ENCODE measurements at places on chromosomes 7 and 10.

GRCh38 chr7:70143075-70144044 is 545.1 kb downstream of the AUTS2 start:
- no peak for DNase-seq

DNA sequence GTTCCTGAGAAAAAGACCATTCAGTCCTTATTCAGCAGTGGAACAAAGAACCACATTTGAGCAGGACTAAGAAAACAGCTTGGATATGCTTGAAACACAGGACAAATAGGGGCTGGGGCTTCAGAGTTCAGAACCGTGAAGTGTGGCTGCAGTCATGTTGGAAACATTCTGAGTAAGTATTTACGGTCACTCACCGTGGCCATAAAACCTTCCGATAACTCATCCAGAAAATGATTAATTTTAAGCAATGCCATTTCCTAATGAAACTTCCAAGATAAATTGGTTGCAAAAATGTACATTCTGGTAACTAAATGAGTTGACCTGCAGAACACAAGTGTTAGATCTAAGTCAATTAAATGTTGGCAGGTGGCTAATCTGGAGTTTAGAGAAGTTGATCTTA is 279.2 kb downstream of the CXCL12 start:
- no peak for DNase-seq

DNA sequence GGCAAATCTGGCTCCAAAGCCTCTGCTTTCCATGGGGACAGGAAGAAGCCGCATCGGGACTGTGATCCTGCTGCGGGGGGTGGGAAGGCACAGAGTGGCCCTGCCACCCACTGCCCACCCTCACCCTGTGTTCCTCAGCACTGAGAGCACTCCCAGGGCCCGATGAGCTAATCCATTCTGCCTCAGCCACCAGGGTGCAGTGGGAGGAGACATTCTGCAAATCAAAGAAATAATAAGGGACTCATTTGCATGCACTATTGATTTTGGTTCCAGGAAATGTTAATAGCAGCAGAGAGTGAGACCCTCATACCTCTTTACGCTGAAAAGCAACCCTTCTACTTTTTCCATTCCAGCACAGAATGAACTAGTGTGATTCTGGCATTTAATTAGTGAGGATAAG is 572.8 kb downstream of the INHBA start:
- DNase-seq: no peak

- no peak for DNase-seq
Measured at GRCh38 chr7:131225619-131226513, 101.8 kb upstream of the MKLN1 start.

DNA sequence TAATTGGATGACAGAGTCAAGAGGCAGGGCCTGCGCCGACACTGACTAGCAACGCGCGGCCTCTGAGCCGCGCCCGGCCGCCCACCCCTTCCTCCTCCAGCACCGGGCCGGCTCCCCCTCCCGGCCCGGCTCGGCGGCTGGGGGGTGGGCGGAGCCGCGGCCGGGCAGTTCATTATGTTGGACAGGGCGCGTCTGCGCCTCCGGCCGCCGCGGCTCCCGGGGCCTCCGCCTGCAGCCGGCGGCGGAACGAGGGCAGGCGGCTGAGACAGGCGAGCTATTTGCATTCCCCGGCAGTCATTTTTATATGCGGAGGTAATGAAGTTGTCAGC is 106.7 kb downstream of the SNX10 start:
- DNase-seq: no peak

- DNase-seq: no peak
Measured at GRCh38 chr7:30796105-30796869, 25.1 kb downstream of the MINDY4 start.

DNA sequence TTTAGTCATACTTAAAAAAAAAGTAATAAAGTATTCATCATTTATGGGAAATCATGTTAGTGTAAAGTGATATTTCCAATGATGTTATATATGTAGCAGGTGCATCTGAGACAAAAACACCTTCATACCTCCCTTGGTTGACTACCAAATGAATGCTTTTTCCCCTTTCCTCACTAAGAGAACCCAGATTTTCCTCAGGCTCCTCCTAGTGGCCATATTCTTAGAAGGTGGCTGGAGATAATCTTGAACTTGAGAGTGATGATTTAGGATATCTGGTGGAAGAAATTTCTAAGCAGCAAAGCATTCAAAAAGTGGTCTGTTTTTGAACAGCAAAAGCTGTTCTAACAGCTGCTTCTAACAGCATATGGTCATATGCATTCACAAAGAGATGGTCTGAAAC is 16.8 kb upstream of the DNAH11 start:
- peak; percentile 7 for DNase-seq

- DNase-seq: peak; percentile 45
Measured at GRCh38 chr10:15123749-15124184, 26.6 kb downstream of the RPP38 start.

- no peak for DNase-seq
Measured at GRCh38 chr10:34286136-34286739, 528.9 kb downstream of the PARD3 start.

GRCh38 chr7:138828302-138828701 is 30.3 kb upstream of the ATP6V0A4 start:
- no peak for DNase-seq

DNA sequence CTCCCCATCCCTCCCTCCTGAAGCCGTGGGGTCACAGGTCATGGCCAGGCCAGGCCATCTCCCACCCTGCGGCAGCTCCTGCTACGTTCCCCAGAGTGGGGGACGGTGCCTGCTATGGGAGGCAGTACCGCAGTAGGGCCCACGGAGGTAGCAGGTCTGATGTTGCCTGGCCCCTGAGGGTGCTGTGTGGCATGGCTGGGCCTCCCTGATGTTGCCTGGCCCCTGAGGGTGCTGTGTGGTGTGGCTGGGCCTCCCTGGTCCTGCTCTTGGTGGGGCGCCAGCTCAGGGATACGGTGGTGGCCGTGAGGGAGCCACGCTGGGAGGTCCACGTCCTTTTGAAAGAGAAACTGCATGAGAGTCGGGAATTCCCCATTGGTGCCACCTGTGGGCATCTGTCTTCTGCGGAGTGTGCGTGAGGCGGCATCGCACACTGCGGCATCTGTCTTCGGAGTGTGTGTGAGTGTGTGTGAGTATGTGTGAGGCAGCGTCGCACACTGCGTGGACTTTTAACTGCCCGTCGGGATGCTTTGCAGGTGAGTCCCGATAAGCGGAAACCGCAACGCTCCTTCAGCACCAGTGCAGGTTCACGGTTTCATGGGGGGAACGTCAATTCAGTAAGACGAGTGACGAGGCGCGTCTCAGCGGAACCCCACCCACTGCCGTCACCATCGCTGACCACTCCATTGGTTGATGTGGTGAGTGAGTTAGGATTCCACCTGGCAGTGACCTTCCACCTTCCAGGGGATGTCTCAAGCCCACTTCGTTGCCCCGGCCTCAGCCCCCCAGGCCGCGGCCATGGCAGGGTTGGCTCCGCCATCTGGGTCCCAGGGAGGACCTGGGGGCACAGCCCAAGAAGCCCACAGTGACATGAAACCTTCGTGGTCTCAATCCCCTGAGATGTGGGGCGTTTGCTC is 51.2 kb upstream of the CFAP46 start:
- no peak for DNase-seq

DNA sequence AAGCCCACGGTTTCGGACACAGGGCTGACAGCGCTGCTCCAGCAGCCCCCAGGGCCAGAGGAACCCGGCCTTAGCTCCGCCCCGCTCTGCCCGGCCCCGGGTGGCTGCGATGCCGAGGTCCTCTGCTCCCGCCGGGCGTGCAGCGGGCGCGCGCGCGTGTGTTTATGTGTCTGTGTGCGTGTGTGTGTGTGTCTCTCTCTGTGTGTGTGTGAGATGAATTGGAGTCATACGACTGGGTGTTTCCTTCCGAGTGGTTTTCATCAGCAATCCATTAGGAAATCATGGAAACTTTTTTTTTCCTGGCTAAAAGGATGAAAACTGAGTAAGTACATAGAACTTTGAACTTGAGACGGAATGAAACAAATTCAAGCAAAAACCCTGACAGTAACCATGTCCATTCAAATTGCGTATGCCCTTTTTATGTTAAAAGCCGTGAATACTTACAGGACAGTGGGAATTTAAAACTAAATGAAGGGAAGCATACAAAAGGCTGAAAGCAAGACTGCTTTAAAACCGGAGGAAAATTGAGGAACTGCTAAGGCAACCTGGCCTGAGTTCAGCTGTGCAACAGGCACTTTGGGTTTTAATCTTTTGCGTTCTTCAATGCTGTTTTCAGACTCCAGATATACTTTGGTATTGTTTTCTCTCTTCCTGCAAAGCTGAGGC is at the start of gene CPED1:
TSS of gene CPED1 (plus strand) at position 121 of the 666 bp plus-strand sequence. CDS start 911 bp downstream, outside the sequence.
- no peak for DNase-seq

DNA sequence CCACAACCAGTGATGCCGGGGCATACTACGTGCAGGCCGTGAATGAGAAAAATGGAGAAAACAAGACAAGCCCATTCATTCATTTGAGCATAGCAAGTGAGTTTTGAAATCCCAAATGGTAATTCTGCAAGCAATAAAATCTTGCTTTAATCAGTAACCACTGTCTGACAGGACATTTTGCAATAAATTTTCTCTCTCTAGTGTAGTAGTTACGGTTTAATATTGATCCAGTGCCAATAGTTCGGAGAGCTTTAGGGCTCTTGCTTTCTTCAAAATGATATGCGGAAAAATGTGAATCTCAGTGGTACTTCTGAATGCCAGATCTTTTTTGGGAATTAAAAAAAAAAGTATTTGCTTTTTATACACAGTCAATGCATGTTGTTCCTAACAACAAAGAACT is 520.4 kb downstream of the SDK1 start:
- no peak for DNase-seq

GRCh38 chr7:106166651-106167342 is 54.7 kb upstream of the SYPL1 start:
- DNase-seq: no peak

- DNase-seq: no peak
Measured at GRCh38 chr7:106484562-106484961, 176.4 kb downstream of the CCDC71L start.

- no peak for DNase-seq
Measured at GRCh38 chr7:42650171-42650570, 261.7 kb downstream of the C7orf25 start.

- DNase-seq: no peak
Measured at GRCh38 chr7:42170724-42171123, 66.3 kb downstream of the GLI3 start.

DNA sequence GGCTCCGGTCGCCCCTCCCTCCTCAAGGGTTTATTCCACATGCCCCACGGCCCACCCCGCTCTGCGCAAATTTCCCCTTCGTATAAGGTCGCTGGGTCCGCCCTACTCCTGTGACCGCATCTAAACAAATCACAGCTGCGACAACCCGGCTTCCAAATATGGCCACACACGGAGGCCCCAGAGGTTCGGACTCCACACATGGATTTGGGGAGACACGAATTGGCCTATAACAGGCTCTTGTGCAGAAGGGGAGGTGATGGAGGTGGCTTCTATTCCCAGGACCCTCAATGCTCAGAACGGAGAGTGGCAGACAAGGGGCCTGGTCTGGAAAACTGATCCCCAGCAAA is 90.1 kb downstream of the FOXL3 start:
- no peak for DNase-seq

GRCh38 chr7:55129541-55130394 is 111.0 kb downstream of the EGFR start:
- DNase-seq: no peak

DNA sequence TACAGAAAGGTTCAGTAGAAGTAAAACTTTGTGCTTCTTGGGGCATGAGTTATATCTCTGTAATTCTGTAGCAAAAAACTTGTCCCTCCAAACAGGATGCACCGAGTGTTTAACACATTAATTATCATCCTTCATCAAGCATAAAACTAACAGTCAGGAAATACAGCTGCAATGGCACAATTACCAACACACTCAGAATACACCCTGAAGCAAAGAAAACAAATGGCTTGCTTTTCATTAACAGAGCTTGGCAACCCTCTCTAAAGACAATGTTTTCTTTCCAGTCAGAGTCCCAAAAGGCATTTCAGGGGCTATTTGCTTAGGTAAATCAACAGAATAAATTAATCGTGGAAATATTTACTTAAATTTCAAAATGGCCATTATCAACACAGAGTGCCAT is 107.7 kb downstream of the ICA1 start:
- DNase-seq: no peak

DNA sequence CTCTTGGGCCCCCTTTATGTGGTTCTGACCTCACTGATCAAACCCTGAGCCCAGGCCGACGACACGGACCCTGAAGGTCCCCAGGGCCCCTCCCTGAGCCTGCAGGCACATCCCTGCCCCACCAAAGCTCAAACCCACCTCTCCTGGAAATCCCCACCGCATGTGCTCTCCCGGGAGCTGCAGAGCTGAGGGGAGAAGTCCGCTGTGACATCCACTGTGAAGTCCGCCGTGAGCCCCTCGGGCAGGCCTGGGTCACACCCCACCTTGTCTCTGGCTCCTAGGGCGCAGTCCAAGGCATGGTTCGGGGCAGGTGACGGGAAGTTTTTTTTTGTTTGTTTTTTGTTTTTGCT is 100.2 kb downstream of the MICALL2 start:
- no peak for DNase-seq

DNA sequence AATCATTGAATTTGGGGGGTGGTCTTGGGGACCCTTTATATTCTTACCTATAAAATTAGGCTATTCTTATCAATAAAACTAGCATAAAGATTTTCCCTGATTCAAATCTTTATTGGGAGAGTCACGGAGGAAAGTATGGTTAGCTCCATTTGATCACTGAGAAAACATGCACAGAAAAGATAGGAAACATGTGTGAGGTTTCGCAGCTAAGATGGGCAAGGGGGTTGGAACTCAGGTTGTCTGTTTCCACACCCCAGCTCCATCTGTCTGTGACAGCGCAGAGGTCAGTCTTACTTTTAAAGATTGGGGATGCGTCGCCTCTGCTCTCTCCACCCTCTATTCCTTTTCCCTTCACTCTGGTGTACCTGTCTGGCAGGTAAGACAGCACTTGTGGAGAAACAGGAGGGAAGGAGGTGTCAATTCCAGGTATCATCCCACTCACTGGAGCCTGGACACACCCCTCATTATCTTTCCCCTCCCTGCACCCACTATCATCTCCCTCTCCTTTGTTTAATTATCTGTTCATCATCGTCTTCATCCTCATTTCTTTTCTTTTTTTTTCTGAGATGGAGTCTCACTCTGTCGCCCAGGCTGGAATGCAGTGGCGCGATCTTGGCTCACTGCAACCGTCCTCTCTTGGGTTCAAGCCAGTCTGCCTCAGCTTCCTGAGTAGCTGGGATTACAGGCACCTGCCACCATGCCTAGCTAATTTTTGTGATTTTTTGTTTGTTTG is 2.4 kb upstream of the DENND10 start:
- no peak for DNase-seq
